ENCODE measurements at places on chromosomes 12 and 14.

DNA sequence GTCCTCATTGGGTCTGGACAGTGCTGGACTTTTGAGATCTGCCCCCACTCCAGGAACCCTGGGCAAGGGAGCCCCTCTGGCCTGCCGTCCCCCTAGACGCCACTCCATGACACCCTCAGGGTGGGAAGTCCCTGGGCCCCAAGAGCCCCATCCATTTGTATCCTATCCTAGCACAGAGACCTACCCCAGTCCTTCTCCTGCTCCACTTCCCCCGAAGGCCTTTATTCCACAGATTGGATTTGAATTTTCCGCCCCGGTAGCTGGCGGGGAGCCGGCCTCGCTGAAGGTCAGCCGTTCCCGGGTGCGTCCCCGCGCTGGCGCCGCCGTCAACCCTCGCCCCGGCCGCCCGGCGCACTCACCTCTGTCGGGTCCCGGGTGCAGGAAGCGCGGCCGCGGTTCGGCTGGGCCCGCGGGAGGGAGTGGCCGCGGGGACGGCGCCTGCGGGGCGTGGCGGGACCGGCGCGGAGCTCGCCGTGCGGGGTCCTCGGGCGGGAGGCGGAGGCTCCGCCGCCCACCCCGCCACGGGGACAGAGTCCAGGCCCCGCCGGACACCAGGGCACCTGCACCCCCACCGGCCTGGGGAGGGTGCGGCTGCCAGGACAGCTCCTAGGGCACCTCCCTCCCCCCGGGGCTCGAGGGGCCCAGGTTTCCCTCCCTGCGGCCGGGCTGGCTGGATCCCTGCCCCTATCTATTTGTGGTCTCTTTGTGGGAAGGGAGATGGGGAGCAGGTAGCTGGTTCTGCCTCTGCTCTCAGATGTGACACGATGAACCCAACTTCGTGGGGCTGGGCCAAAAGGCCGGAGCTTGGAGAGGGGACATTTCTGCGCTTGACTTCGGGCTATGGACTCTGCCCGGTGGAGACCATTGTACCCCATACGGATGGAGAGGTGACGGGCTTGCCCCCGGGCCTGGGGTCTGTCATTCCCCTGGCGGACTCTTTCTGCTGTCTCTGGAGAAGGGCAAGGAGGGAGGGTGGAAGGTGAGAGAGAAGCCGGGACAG is 19.9 kb upstream of the GPR68 start:
- peaks cover 70% of the 10 kb centered on the region for H3K4me1 ChIP-seq
- H3K4me3 ChIP-seq: peak overlapping the region; percentile 74
- H3K27me3 ChIP-seq: no peaks in the 10 kb centered on the region

- H3K4me1 ChIP-seq: no peaks in the 10 kb centered on the region
- H3K36me3 ChIP-seq: peaks cover 23% of the 10 kb centered on the region
- H3K4me3 ChIP-seq: no peak overlapping the region
- H3K27me3 ChIP-seq: no peaks in the 10 kb centered on the region
- H3K27ac ChIP-seq: no peak overlapping the region
These were observed 51.3 kb downstream of the SCARB1 start for GRCh38 chr12:124812356-124812755.

- no peak for DNase-seq
- no peaks in the 10 kb centered on the region for H3K36me3 ChIP-seq
- H3K27ac ChIP-seq: no peak overlapping the region
- no peaks in the 10 kb centered on the region for H3K4me1 ChIP-seq
- H3K4me3 ChIP-seq: no peak overlapping the region
These were observed 37.2 kb upstream of the GPR132 start for GRCh38 chr14:105102361-105102870.

GRCh38 chr12:80749456-80749855 is 32.7 kb downstream of the MYF5 start:
- no peak for DNase-seq
- no peaks in the 10 kb centered on the region for H3K4me1 ChIP-seq
- no peaks in the 10 kb centered on the region for H3K36me3 ChIP-seq
- H3K27me3 ChIP-seq: no peaks in the 10 kb centered on the region

DNA sequence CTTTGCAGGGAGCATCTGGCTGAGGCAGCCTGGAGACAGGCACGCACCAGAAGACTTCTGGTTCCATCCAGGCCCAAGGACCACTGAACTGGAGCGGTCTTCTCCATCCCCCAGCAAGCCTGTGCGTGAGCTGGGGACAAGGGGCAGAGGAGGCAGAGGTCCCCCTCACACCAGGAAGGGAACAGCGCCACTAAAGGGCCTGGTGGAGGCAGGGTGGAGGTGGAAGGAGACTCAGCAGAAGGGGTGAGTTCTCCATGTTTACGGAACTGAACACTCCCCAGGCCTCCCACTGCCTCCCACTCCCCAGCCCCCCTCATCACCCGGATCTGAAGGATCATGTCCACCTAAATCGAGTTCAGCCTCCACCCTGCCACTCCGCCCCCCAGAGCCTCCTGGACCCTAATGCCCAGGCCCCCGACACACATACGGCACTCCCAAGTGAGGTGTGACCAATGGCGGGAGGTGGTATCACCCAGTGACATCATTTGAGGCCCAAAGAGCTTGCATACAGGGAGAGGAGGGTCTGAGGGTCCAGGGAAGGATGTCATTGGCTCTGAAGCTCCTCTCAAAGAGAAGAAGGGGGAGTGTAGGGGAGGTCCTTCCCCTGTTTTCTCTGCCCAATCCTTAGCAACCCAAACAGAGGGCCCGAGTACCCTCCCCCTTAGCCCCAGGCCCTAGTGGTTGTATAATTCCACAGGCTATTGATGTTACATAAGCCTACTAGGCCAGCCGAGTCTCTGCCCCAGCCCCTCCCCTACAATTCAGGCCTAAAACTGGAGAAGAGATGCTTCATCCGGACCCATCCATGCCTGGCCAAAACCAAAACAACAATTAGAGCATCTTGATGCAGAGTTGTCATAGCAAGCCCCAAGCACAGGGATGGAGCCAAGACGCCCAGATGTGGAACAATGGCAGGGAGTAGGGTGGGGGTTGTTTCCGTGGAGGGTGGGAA is 1.0 kb downstream of the FAIM2 start:
- peaks cover 17% of the 10 kb centered on the region for H3K4me1 ChIP-seq
- peak overlapping the region; percentile 39 for H3K4me3 ChIP-seq
- H3K36me3 ChIP-seq: no peaks in the 10 kb centered on the region

- peaks cover 96% of the 10 kb centered on the region for H3K4me1 ChIP-seq
- no peaks in the 10 kb centered on the region for H3K27me3 ChIP-seq
- no peak for DNase-seq
- H3K36me3 ChIP-seq: peaks cover 56% of the 10 kb centered on the region
These were observed 229.4 kb downstream of the CHST11 start for GRCh38 chr12:104686196-104686595.

- no peak overlapping the region for H3K27ac ChIP-seq
- no peaks in the 10 kb centered on the region for H3K27me3 ChIP-seq
- no peaks in the 10 kb centered on the region for H3K4me1 ChIP-seq
- no peaks in the 10 kb centered on the region for H3K36me3 ChIP-seq
These were observed 33.2 kb upstream of the KICS2 start for GRCh38 chr12:64255249-64255648.

DNA sequence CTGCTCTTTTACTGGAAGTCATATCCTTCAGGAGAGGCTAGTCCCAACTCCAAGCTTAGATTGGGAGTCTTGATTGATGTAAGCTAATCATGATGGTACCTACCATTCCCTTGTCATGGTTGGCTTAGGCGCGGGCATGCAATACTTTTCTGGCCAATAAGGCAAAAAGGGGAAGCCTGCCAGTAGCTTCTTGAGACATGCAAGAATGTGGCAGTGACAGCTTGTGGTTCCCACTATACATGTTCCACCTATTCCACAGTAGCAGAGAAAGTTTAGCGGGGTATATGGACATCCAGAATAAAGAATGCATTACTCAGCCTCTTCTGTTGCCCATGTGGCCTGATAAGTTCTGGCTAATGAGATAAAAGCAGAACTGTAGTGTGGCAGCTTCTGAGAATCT is 55.0 kb downstream of the AP5M1 start:
- H3K4me3 ChIP-seq: no peak overlapping the region
- no peaks in the 10 kb centered on the region for H3K4me1 ChIP-seq
- H3K36me3 ChIP-seq: no peaks in the 10 kb centered on the region
- no peak for DNase-seq
- H3K27me3 ChIP-seq: peaks cover 6% of the 10 kb centered on the region

DNA sequence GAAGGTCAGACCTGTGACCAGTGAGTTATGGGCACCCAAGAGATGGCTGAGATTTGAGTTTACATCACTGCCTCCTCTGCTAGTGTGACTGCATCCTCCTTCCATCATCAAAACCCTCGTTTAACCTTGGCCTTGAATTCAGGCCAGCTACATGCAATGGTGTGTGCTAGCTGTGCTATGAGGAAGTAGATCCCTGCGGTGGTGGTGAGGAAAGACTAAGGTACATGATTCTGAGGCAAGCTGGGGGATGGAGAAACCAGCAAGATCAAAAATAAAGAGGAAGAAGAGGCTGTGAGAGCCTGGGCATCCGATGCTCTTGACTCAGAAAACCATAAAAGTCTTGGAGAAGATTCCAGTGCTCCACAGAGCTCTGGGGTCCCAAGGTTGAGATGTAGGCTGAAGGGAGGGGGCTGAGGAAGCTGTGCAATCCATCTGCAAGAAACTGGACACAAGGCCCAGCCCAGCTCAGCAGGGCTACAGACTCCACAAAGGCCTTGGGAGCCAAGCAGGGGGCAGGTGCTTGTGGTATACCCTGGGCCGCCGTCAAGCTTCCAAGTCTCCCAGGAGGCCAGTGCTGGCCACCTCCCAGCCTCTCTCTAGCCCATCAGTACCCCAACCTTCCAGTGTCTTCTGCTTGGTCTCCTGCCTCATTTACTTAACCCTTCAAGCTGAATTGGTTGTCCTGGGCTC is 774.8 kb downstream of the VRK1 start:
- H3K27me3 ChIP-seq: peaks cover 3% of the 10 kb centered on the region
- DNase-seq: no peak
- H3K36me3 ChIP-seq: no peaks in the 10 kb centered on the region
- no peak overlapping the region for H3K27ac ChIP-seq

GRCh38 chr12:12508612-12509011 is 54.1 kb downstream of the DUSP16 start:
- H3K4me1 ChIP-seq: peaks cover 21% of the 10 kb centered on the region
- no peak overlapping the region for H3K27ac ChIP-seq
- H3K27me3 ChIP-seq: no peaks in the 10 kb centered on the region
- no peak overlapping the region for H3K4me3 ChIP-seq
- peaks cover 15% of the 10 kb centered on the region for H3K36me3 ChIP-seq

DNA sequence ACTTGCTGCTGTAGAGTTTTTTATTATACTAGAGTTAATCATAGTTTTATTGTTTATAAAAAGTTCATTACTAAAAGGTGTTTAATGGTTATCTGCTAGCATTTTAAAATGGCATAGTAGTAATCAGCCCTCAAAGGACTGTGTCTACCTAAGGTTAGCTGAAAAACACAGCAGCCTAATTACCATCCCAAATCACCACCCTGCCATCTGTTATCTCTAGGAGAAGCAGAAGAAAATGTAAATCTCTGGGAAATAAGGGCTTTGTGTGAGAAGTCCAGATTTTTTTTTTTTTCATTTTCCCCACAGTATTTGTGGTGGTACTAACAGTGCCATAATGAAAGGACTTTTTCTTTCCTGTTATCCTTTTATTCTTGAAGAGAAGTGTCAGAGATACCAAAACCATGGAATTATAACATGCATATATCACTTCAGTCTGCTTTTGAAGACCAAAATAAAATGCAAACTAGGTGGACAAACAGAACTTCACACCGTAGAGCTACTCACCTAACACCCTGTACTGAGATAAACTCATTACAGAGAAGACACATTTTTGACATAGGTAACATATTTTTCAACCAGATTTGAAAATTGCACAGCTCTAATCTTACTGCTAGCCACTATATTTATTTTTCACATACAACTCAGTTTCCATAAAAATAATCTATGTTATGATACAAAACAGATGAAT is 876.2 kb downstream of the C12orf50 start:
- DNase-seq: no peak
- H3K27ac ChIP-seq: no peak overlapping the region
- no peak overlapping the region for H3K4me3 ChIP-seq

- H3K4me1 ChIP-seq: no peaks in the 10 kb centered on the region
- H3K4me3 ChIP-seq: no peak overlapping the region
- DNase-seq: no peak
- H3K36me3 ChIP-seq: no peaks in the 10 kb centered on the region
- H3K27ac ChIP-seq: no peak overlapping the region
These were observed 100.1 kb upstream of the DIO3 start for GRCh38 chr14:101460986-101461750.

DNA sequence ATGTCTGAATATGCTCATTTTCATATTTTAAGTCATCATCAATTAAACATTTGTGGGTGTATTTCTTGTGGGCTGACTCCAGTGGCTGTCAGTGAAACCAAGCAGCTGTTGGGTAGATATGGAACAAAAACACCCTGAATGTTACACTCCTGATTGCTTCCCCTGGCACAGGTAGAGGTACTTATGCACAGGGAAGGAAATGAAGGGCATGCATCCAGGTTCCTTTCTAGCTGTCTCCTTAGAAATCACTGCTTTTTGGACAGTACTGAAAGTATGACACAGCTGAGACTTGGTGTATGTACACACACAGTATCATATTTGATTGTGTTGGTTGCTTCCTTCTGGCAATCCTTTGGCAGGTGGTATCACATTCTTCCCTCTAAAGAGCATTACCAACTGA is 1006.7 kb downstream of the DIO2 start:
- no peak overlapping the region for H3K27ac ChIP-seq
- no peak overlapping the region for H3K4me3 ChIP-seq
- H3K27me3 ChIP-seq: no peaks in the 10 kb centered on the region
- H3K4me1 ChIP-seq: no peaks in the 10 kb centered on the region

- H3K4me1 ChIP-seq: no peaks in the 10 kb centered on the region
- no peak overlapping the region for H3K27ac ChIP-seq
- DNase-seq: no peak
- H3K4me3 ChIP-seq: no peak overlapping the region
- no peaks in the 10 kb centered on the region for H3K27me3 ChIP-seq
- no peaks in the 10 kb centered on the region for H3K36me3 ChIP-seq
These were observed 186.1 kb downstream of the TSPAN9 start for GRCh38 chr12:3263282-3263681.

DNA sequence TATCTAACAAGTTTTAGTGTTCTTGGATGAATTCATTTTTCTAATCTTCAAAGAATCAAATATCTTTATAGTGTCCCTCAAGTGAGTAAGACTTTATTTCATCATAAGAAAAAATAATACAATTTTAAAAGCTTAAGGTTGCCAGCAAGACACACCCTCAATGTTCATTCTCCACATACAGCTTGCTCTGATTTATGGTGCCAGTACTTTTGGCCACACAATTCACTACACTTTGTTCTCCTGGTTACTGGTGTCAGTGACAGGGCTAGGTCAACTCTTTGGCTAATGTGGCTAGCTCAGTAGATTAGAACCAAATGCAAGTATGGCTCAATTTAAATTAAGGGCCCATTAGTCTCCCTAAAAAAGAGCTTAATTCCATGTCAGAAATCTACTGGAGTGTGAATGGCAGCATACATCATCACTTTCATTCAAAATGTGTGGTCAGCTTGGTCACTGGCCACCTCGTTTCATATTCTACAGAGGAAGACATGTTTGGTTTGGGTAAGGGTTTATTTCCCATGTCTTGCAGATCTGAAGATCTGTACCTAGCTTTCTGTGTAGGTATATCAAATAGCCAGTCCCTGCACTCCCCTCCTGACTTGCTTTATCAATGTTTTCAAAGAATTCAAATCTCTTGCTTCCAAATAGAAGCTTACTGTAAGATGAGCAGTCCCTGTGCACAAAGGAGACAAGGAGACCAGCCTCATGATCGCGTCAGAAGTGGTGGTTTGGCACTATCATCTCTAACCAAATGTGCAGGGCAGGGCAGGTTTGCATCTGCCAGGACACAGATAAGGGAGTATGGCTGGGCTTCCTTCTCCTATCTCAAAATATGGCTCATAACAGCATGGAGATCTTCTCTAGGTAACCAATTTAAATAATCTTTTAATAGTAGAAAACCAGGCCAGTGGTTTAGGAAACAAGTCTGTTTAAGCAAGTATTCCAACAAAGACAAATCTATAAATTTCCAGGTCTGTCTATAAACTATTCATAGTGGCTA is 31.3 kb downstream of the HECTD4 start:
- no peak overlapping the region for H3K27ac ChIP-seq
- H3K4me1 ChIP-seq: peaks cover 17% of the 10 kb centered on the region
- no peak for DNase-seq
- H3K4me3 ChIP-seq: no peak overlapping the region
- H3K36me3 ChIP-seq: no peaks in the 10 kb centered on the region

Data from activated CD8-positive, alpha-beta T cell treated with anti-CD3 and anti-CD28 coated beads, Interleukin-2, amount 10 ng/mL, durations not matched to agents 7 days and 5 days (primary cell).